ENCODE measurements at places on chromosomes 2 and 18.

- DNase-seq, result no peak
Measured at GRCh38 chr18:59905686-59906091, 5.9 kb downstream of the PMAIP1 start.

- DNase-seq, result no peak
Measured at GRCh38 chr2:202060218-202060617, 12.8 kb upstream of the KIAA2012 start.

DNA sequence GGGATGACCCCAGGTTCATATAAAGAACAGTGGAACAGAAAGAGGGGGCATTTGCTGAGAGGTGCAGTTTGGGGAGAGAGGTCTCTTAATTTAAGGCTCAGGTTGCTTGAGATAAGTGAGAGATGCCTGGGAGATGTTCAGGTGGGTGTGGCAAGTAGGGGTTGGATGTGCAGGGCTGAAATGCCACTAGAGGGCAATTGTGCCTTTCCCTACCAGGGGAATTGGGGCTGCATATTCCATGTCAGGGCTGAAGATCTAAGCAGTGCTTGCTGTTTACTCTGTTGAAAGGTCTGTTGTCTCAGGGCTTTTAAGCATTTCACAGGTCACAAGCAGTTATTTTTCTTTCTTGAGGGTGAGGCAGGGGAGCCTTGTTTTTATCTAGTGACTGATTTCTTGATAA lies 7.8 kb downstream of the CCDC85A start:
- no peak for DNase-seq

GRCh38 chr18:30455741-30456140 lies 586.8 kb downstream of the DSC3 start:
- DNase-seq, result no peak
